ENCODE measurements at places on chromosomes 5 and 9. TPM values are rescaled to one million over a fixed set of nuclear protein-coding genes. Genes with fewer than 3 reads are reported as not detected.
A peak's percentile ranks its signal among the peaks of the same experiment; 100 is the strongest.

GRCh38 chr5:124654418-124654817 lies 92.0 kb downstream of the ZNF608 start:
- DNase-seq = no peak

GRCh38 chr5:54733101-54733500 lies 215.5 kb downstream of the SNX18 start:
- DNase-seq = no peak

DNA sequence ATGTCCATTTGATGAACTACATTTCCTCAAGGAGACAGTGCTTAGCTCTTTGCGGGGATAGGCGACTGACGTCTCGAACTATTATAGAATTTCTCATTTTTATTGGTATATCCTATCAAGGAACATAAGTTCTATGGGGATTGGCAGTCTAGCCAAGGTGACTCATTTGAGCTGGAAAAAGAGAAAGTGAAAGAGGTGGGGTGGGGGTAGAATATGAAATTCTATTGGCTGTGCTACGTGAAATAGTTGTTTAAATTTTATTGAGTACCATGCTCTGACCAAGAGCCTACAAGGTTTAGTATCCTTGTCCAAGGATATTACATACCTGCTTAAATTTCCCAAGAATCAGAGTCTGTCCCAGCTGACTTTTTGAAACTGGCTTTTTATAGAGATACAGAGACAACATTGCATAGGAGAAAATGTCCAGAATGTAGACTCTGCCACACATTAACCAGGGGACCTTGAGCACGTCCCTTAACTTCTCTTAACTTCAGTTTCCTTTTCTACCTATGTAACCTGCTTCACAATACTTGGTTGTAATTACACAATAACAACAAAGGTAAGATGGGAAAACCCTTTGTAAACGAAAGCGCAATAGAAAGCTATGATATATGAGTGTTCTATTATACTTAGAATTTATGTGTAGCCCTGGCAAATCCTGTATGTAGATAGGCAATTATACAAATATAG lies 226.4 kb upstream of the WWC1 start:
- DNase-seq = no peak

DNA sequence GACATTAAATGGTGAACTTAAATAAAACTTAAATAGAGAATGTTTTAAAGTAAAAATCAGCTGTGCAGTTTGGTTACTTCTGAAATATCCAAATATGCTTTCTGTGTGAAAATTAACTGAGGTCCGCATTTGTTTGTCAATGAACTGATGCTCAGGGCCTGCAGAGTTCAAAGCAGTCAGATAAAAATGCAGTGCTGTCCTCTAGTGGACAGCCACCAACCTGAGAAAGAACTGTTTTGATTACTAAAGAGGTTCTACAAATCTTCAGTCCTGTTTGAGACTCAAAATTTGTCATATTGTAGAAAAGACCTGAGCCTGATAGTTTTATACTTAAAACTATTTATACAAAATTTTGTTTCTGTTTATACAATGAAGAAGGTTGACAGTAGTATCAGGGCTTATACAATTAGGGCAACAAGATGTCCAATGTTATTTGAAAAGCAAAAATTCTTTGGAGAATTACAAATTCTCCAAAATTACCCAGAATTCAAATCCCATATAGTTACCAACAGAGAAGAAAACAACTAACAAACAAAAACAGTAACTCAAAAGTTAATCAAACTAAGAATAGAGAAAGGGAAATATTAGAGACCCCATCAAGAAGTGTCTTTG lies 232.3 kb upstream of the TBCA start:
- DNase-seq = peak; percentile 26

- no peak for DNase-seq
Observed at GRCh38 chr9:99026271-99026955, 78.5 kb upstream of the TGFBR1 start.

- DNase-seq = no peak
Observed at GRCh38 chr5:425714-426113, 17.3 kb upstream of the EXOC3 start.

DNA sequence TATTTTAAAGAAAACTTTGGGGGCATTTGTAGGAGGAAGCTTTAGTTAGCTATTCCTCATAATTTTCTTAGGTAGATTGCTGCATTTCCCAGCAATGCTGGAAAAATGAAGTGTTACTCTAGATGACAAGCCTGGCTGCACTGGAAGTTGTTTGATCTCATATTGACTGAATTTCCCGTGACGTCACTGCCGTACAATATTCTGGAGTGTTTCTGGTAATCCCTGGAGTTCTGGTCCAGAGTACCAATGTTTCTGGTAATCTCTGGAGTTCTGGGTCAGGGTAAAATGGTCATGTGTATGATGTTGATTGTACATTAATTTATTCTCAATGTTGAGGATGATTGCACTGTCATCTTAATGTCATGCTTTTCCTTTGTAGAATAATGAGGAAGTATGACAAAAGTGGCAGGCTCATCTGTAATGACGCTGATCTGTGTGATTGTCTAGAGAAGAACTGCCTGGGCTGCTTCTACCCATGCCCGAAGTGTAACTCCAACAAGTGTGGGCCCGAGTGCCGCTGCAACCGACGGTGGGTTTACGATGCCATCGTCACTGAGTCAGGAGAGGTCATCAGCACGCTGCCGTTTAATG lies 26.2 kb downstream of the ARL14EPL start:
- DNase-seq = no peak

DNA sequence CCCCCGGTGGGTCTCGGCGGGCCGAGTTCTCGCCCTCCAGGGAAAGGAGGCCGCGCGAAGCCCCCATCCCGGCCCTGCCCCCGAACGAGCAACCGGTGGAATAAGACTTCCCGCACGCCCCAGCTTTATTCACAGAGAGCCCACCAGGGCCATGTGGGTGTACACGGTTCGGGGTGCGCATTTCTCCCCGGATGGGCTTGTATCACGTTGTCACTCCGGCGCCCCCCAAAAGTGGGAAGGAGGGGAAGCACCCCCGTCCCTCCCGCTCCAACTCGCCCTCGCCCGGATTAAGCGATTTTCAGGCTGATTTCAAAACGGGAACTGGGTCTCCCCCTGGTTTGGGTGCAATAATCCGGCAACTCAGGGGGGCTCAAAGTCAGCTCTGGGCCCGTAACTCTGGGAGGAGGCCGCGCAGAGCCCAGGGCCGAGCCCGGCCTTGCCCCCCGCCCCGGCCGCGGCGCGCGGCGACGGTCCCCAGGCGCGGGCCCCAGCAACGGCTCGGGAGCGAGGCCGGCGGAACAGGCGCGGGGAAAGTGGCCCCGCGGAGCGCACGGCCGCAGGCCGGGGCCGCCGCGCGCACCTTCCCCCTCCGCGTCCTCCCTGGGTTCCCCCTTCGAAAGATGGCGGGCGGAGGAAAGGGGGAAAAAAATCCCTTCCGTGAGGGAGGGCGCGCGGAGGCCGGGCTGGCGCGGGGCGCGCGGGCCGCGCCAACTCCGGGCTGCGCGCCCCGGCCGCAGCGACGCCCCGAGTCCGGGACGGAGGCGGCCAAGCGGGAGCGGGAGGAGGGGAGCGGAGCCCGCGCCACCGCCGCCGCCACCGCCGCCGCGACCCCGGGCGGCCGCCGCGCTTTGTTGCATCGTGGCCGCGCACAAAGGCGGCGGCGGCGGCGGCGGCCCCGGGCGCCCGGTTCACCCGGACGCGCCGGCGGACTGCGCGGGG lies 644 bp downstream of the BRD3 start:
- no peak for DNase-seq

DNA sequence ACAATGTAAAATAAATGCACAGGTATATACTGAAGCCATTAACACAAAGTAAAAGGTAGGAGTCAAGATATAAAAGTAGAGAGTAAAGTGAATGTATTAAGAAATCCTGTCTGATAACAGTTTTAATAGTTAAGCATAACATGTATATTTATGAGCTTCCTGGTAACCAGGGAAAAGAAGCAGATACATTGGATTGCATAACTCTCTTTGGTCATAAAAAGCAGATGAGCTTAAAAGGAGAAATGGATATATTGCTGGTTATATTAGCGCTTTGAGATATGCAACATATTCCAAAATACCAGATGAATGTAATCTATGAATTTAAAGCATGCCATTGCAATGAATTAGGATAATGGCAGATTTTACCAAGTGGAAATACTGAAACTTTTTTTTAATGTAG lies 6.2 kb upstream of the TNFSF8 start:
- DNase-seq = no peak

DNA sequence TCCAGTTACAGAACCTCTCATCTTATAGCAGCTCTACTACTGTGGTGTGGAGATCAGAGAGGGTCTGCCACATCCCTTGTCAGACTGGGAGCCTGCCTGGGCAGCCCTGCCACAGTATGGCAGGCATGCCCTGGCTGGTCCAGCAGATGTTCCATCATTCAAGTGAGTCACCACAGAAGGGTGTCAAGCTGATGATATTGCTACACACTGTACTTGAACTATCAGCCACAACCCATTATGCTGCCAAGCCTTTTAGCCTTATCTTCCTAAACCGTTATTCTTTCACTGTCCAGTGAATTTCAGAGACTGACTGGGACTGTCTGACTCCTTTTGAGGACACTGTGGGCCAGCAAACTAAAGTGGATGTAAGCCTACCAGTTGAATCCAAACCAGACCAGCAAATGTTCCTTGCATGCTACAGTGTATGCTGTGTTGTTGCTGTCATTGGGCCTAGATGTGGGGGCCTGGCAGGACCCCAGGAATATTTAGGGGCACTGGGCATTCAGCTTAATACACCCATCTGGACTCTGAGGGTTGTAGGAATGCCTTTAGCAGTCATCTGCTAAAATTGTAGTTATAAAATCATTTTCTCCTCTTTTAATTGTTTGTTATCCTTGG lies 202.6 kb downstream of the NR3C1 start:
- DNase-seq = no peak

DNA sequence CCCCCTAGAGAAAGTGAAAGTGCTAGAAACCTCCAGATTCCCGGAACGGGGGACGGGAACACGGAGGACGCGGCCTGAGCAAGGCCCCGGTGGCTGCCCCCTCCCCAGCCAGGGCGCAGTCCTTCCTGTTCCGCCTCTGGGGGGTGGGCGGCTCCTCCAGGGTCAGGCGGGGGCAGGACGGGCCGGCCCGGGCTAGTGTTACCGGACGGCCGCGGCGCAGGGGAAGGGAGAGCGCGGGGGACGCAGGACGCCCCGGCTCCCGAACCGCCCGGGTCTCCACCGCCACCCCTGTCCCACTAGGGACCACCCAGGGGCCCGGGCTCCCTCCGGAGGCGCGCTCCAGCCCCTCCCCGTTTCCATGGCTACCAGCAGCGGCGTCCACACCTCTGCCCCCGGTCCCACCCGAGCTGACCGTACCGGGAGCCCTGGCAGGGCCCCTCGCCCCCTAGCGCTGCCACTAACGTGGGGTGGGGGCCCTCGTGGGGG lies 579 bp downstream of the SLC12A7 start:
- DNase-seq = no peak

GRCh38 chr5:173790177-173790719 lies 97.9 kb upstream of the CPEB4 start:
- no peak for DNase-seq

DNA sequence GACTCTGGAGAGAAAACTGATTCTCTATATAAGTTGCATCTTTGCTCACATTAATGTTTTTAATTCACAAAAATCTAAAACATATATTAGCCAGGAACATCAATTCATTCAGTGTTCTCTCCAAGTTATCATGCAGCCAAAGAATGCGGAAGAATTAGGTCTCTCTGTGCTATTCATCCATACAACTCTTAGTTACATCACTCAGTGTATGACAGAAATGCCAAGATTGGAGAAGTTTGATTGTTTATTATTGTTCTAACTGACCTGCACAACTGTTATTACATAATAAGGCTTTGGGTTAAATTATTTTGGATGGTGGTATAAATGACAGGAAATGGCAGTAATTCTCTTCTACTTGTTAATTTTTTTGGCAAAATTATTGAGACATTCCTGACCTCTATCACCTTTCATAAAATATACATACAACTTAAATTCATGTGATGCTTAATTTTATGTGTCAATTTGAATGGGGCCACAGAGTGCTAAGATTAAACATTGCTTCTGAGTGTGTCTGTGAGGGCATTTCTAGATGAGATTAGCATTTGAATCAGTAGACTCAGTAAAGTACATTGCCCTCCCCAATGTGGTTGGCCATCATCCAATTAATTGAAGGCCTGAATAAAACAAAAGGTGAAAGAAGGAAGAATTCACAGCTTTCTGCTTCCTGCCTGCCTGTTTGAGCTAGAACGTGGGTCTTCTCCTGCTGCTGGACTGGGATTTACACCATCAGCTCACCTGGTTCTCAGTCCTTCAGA lies 70.2 kb downstream of the NR2F1-AS1 start:
- no peak for DNase-seq

DNA sequence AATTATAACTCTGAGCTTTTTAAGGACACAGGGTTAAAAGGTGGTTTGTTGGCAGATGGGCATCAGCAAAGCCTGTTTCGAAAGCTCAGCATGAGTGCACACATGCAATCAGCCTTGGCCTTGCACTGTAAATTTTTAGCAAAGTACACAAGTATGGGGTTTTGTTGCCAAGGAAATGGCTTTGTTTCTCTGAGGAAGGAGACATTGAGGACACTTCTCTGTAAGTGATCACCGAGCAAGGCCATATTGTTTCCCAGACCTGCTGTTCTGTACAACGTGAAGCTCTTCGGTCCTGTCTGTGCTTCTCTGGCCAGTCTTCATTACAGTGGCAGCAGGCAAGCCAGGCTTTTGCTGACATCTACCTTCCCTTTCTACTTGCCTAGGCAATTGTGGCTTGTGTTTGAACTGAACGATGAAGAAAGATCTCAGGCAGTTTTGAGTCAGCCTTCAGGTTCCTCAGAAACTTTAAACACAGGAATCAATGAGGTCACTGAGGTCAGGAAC lies 27.9 kb upstream of the GLRX start:
- DNase-seq = no peak

GRCh38 chr5:140151144-140152021 lies 23.6 kb upstream of the CYSTM1 start:
- DNase-seq = no peak

GRCh38 chr5:71482132-71482531 lies 26.7 kb downstream of the BDP1 start:
- DNase-seq = no peak

DNA sequence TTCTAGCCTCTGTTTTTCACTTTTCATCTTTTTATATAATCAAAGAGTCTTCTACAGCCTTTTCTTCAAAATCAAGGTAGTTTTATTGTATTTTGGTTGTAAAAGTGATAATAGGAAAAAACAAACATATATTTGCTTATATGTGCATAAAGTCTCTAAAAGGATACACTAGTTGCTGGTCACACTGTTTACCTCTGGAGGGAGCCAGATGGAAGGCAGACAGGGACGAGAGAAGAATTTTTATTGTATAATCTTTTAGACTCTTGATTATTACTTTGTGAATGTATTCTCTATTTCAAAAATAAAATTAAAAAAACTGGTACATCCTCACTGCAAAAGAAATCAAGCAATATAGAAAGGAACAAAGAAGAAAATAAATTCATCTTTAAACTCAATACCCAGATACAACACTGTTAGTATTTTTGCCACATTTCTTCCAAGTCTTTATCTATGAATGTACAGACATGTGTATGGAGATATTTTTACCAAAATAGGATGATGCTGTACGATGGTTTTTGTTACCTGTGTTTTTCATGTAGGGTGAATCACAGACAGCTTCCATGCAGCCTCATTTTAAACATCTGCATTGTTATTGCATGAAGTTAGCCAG lies 6.1 kb upstream of the RNF183 start:
- DNase-seq = peak; percentile 29

IFNK gene
- not detected for polyA plus RNA-seq

DBH gene
- polyA plus RNA-seq = 0.56 TPM

EIF4E1B gene
- not detected for polyA plus RNA-seq

PROB1 gene
- 29.1 TPM for polyA plus RNA-seq

CRB2 gene
- 0.11 TPM for polyA plus RNA-seq

OTP gene
- polyA plus RNA-seq = not detected

TRAF1 gene
- polyA plus RNA-seq = not detected

ENHO gene
- polyA plus RNA-seq = 2.3 TPM

SLC31A1 gene
- 12.2 TPM for polyA plus RNA-seq
